Activated T-cell treated with anti-CD3 and anti-CD28 coated beads, Interleukin-2, amount 50 U/mL, for 48 hours (primary cell): ENCODE measurements at places on chromosomes 11 and 22.

GRCh38 chr11:78860720-78861422 lies 286.2 kb upstream of the NARS2 start:
- DNase-seq = no peak

DNA sequence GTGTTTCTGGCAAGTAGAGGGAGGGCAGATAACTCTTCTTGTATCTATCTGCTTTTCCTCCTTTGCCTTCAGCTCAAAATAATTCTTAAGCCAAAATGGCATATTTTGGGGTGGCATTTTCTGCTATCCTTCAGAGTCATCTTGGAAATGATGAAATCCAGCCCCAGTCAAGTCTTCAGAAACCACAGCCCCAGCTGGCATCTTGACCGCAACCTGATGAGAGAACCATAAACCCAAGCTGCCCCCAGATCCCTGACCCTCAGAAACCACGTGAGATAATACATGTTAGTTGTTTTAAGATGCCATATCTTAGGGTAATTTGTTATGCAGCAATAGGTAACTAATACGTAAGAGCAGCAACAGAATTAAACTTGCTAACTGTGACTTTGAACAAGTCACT lies 15.1 kb upstream of the PAMR1 start:
- DNase-seq = no peak

- no peak for DNase-seq
Measured at GRCh38 chr11:46100670-46101069, 20.6 kb downstream of the PHF21A start.

DNA sequence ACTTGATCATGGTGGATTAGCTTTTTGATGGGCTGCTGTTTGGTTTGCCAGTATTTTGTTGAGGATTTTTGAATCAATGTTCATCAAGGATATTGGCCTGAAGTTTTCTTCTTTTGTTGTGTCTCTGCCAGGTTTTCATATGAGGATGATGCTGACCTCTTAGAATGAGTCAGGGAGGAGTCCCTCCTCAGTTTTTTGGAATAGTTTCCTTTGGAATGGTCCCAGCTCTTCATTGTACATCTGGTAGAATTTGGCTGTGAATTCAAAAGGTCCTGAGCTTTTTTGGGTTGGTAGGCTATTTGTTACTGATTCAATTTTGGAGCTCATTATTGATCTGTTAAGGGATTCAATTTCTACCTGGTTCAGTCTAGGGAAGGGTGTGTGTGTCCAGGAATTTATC lies 78.1 kb downstream of the CTSC start:
- no peak for DNase-seq

GRCh38 chr11:65559535-65559934 lies 1.4 kb upstream of the LTBP3 start:
- DNase-seq = peak; percentile 55

GRCh38 chr11:44327730-44328129 lies 17.8 kb upstream of the ALX4 start:
- no peak for DNase-seq

DNA sequence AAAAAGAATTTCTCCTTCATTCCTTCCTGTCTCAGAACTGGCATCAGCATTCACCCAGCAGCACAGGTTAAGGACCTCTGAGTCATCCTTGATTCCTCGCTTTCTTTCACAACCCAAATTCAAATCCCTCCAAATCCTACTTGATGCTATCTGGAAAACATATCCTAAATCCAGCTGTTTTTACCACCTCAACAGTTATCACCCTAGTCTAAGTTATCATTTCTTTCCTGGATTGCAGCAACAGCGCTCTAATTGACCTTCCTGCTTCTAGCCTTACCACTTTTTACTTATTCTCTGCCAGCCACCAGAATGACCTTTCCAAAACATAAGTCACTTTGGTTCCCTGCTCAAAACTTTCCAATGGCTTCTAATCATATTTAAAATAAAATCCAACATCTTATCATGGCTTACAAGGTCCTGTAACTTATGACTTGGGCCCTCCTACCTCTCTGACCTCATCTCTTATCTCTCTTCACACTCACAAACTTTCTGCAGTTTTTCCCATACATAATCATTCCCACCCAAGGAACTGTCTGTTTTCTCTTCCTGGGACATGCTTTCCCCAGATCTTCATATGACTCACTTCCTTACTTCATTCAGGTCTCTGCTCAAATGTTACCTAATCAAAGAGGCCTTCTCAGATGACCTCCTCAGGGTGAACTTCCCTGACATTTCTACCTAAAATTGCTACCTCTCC lies 119.4 kb downstream of the TTC28 start:
- DNase-seq = no peak

GRCh38 chr22:48445113-48445827 lies 1382.4 kb downstream of the BRD1 start:
- no peak for DNase-seq

DNA sequence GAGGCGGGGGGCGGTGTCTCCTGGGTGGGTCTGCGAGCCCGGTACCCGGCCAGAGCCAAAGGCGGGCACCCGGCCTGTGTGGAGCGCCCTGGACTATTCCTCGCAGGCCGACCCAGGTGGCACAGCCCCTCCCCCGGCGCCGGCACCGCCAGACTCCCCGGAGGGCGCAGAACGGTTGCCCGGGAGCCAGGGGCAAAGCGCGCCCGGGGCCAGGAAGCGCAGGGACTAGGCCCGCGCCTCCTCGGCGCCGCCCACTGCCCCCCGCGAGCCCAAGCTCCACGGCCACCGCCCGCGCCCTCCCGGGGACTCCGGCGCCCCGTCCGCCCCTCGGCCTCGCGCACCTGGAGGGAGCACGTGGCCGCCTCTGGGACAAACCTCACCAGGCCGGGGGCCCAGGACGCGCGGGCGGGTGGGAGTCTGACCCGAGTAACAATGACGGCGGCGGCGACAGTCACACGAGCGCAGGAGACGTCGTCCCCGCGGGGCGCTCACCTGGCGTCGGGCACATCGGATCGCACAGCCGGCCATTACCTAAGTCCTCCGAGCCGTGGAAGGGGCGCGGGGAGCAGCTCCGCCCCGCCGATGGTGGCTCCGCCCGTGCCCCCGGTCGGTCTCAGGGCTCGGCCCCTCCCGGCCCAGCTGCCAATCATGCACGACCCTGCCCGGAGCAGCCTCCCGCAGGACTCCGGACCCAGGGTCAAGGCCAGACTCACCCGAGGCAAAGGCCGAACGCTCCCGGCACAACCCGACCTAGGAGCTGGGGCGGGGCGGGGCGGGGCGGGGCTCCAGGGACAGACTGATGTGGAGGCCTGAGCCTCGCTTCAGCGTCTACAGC lies 7.4 kb downstream of the PLXNB2 start:
- no peak for DNase-seq

GRCh38 chr11:43585877-43586608 lies 94.5 kb upstream of the HSD17B12 start:
- no peak for DNase-seq

- DNase-seq = peak; percentile 31
Measured at GRCh38 chr11:6258571-6259081, 1.0 kb upstream of the CCKBR start.

DNA sequence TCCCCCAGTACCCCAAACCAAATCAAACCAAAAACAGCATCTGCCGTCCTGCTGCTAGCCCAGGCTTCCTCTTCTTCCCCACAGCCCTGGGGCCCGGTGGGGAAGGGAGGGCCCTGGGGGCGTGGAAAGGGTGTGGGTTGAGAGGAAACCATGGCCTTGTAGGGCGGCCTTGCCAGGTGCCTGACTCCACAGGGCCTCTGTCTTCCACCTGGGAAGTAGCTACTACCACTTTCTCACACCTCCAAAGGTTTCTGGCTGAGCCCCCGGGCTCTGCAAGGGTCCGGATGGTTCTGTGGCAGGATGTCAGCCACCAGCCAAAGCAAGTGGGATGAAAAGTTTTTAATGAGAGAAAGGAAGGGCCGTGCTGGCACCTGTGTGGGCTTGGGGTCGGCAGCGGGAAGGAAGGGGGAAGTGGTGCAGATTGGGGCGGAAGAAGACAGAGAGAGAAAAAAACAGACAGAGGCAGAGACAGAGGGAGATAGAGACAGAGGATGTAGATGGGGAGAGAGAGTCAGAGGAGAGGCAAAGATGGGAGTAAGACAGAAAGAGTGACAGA lies 10.5 kb downstream of the TPST2 start:
- peak; percentile 73 for DNase-seq

- DNase-seq = no peak
Measured at GRCh38 chr11:75852406-75853017, 37.5 kb downstream of the UVRAG start.

DNA sequence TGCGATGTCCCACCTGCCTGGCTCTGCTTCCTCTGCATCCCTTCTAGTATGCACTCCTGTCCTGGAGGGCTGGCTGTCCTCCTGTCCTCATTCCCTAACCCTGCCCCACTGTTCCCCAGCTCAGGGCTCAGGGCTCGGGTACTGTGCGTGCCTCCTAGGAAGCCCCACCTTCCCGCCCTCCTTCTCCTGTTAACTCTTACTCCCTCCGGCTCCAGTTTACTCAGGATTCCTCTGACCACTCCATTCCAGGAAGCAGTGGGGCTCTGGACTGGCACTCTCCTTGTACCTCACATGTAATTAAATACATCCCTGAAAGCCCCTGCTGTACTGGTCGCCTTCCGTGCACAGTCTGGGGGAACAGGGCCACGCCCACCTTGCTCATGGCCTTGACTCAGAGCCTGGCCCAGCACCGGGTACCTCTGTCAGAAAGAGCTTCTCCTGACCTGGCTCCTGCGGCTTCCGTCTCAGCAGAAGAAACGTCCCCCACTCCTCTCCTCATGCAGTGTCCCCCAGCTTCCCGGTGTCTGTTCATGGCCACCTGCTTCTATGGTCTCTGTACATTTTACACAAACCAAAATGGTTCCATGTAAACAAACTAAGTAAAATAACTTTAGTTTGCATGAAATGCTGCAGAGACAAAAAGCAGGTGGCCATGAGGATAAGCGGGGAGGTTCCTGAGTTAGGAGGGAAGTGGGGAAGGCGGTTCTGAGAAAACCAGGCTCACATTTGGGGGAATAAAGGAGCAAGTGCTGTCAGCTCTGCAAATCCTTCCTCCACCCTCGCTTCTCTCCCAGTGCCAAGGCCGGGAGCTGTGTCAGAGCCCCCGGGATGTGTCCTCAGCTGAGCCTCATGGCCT lies 445.9 kb downstream of the BRD1 start:
- no peak for DNase-seq
